Activated CD4-positive, alpha-beta T cell treated with anti-CD3 and anti-CD28 coated beads for 36 hours (primary cell): ENCODE measurements at places on chromosomes 4 and X. TPM values are rescaled to one million over a fixed set of nuclear protein-coding genes. Genes with fewer than 3 reads are reported as not detected.

The UGT2B15 gene
- not detected for total RNA-seq

The SMIM10 gene
- total RNA-seq: 0.30 TPM

The PNMA3 gene
- total RNA-seq: 0.54 TPM

The MAGEA1 gene
- not detected for total RNA-seq

The RTL9 gene
- 0.14 TPM for total RNA-seq

The WDR17 gene
- total RNA-seq: 2.5 TPM

The CNGA1 gene
- total RNA-seq: 0.30 TPM

The ASMT gene
- 0.51 TPM for total RNA-seq

The FAM53A gene
- total RNA-seq: 2.0 TPM

- no peak for DNase-seq
Observed at GRCh38 chr4:145049241-145049640, 48.8 kb downstream of the ANAPC10 start.

DNA sequence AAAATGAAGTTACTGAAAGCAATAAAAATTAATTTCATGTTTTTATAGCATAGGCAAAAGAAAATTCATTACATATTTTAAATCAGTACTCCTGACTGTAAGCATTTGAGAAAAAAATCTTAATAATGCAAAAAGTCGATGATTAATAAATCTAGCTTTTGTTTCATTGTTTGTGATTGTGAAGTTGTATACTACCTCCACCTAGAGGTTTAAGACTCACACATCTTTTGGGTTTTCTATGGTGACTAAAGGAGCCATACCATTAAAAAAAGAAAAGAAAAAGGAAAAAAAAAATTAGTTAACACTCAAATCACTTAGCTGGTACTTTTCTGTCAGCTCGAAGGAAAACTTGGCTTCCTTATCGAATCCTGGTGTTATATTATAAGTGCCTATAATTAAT lies 2.0 kb downstream of the GABRA2 start:
- no peak for DNase-seq

GRCh38 chr4:167587361-167587760 lies 353.1 kb upstream of the SPOCK3 start:
- DNase-seq: no peak

- no peak for DNase-seq
Observed at GRCh38 chrX:136712650-136713310, 64.8 kb downstream of the CD40LG start.

DNA sequence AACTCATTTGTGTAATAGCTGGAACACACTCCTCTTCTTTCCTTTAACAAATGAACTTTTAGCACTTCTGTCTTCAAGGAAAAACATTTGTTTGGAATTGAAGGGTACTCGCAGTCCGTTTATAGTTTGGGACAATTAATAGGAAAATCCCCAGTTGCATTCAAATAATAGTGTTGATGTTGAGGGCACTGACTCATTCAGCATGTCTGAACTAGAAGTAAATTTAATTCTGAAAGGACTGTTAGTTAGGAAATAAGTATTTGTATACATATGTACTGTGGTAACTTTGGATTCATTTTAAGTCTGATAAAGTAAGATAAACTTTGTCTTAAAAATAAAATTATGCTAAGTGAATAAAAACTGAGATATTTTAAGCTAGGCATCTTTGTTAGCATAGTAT lies 27.2 kb downstream of the FAM199X start:
- no peak for DNase-seq

- no peak for DNase-seq
Observed at GRCh38 chrX:85288992-85289723, 45.4 kb downstream of the ZNF711 start.

DNA sequence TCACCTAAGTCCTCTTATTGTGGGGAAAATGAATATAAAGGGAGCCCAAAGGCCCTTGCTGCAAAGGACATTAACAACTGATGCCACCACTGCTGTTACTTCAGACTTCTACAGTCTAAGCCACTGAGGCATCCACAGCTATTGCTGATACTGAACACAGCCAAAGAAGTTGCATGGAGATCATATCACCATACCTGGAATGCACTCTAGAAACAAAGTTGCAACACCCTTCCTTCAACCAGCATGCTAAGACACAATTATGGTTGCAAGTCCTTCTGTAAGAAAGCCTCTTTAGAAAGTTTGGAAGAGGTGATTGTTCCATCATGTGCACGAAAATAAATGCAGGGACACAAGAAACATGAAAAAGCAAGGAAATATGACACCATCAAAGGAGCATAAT lies 105.7 kb upstream of the SH3RF1 start:
- DNase-seq: no peak

- DNase-seq: peak; percentile 71
Observed at GRCh38 chr4:139530833-139531427, 25.1 kb downstream of the SETD7 start.

- DNase-seq: peak; percentile 9
Observed at GRCh38 chr4:5019274-5019673, at the start of gene CYTL1. TSS of gene CYTL1 (minus strand) at chr4:5019458. CDS start at chr4:5019445, 13 bp downstream.

GRCh38 chrX:5733501-5733900 lies 495.2 kb downstream of the NLGN4X start:
- DNase-seq: no peak

- no peak for DNase-seq
Observed at GRCh38 chr4:146490106-146490505, 31.6 kb downstream of the SLC10A7 start.

DNA sequence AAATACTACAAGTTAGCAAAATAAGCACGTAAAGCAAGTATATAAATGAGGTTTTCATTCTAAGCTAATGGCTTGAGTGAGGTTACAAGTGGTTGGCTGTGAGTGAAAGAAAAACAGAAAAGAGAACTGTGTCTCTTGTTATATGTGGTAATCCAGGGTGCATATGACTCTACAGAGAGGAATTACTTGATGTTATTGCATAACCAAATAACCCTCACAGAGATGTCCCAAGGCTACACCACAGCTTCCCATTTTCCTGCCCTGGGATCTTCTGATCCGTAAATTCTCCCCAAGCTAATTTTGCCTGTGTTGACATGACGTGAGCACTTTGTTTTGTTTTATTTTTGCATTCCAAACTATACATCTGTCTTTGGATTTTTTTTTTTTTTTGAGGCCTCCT lies 470.0 kb upstream of the INTU start:
- no peak for DNase-seq

GRCh38 chr4:77035153-77035552 lies 40.6 kb downstream of the CCNI start:
- no peak for DNase-seq

DNA sequence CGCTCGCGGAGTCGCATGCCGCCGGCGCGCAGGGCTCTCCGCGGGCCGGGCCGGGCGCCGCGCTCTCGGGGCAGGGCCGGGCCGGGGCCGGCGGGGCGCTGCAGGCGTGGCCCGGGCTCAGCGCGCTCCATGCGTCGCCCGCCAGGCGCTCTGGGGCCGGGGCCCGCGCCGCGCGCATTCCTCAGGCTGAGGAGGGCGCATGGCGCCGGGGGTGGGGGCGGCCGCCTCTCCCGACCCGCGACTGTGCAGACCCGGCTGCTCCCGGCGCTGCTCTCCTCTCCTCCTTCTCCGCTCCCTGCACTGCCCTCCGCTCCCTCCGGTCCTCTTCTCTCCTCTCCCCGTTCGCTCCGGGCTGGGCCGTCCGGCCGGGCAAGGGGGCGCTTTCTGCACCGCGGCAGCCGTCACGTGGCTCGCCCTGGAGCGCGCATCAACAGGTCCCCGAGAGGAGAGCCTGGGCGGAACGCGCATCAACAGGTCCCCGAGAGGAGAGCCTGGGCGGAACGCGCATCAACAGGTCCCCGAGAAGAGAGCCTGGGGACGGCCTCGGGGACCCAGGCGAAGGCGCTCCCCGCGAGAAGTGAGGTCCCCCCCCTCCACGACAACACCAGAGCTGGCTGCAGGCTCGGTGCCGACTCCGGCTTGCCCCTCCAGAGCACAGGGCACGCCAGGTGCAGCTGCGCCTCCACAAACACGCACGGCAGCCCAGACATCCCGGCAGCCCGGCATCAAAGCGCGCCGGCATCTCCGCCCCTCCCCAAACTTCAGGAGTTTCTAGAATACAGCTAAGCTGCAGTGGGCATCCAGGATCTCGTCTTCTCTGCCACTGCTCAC lies 12.9 kb downstream of the PPP2R3B start:
- DNase-seq: peak; percentile 60

GRCh38 chr4:7955393-7955792 lies 15.7 kb upstream of the AFAP1 start:
- DNase-seq: no peak

GRCh38 chr4:40656201-40656863 lies 26.7 kb upstream of the RBM47 start:
- no peak for DNase-seq

DNA sequence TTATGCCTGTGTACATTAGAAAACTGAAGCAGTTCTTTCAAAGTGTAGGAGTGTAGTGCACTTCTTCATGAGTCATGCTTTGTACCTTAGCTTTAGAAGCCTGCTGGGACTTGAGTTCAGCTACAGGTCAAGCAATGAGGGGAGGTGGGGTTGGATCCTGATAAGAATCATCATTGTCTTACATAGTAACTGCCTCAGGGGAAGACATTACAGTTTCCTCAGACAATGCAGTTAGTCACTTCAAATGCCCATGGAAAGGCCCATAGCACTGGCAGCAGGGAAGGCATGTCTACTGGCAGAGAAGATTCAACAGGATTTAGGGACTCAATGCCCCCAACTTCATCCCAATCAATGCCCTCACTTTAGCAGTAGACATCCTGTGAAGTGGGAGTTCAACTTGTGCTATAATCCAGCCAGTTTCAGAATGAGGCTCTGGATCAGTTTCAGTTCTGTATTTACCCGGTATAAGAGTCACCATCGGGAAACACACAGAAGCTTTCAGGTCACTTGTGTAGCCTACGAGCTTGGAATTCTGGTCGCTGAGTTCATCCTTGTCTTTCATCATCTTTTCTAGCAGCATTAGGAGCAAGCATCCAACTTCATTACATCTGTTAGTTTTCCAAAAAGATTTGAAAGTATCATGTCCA lies 1216.5 kb downstream of the RAPGEF2 start:
- DNase-seq: no peak

DNA sequence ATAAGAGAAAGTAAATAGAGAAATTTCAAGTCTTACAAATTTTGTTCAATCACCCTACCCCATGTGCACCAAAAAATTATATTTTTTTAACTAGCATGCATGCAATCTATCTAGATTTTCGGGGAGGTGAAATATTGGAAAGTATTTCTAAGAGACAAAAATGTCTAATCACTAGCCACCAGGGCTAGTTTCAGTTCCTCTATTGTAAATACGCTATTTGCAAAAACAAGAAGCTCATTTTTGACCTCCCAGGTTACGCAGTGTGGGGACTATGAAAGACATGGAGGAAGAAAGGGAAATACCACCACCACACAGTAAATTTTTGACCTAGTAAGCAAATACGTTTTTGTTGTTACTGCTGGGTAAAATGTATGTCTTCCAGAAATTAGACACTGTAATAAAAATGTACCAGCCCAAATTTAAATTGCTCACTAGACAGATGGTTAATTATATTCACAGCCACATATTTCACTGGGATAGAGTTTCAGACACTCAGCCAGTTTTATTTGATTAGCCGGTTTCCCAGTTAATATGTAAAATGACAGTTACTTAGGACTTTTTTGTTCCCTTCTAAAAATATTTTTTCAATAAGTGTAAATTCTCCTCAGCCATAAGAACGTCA lies 2.2 kb downstream of the NEXMIF start:
- no peak for DNase-seq

- DNase-seq: no peak
Observed at GRCh38 chrX:41033299-41033698, 51.9 kb upstream of the USP9X start.

- DNase-seq: no peak
Observed at GRCh38 chr4:39085891-39086290, 23.9 kb downstream of the KLHL5 start.

DNA sequence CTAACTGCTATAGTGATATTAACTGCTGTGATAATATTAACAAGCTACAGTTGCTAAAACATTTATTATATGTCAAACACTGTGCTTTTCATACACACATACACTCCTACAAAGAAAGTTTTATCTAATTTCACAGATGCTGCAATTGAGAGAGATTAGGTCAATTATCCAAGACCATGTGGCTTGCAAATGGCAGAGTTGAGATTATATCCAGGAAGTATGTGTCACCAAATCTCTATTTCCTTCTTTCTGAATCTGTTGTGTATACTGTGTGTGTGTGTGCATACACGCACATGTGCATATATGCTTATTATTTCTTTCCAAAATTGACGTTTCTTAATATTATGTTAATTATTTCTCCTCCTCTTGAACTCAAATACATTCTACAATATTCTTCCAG lies 775.9 kb upstream of the FTHL17 start:
- DNase-seq: no peak

DNA sequence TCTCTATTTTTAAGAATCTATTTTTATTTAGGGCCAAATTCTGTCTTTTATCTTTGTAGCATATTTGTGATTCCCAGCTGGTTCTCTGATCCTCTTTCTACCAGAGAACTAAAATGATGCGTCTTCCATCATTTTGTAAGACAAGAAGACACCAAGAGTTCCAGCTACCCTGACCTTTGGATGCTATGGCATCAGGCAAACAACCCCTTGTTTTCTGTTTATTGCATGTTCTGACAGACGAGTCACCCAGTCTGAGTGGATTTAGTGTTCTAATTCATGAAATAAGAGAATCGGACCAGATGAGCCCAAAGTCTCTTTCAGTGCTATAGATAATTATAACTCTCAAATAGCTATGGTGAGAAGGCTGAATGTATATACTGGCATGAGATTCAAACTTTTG lies 69.7 kb downstream of the ZFYVE28 start:
- DNase-seq: no peak

DNA sequence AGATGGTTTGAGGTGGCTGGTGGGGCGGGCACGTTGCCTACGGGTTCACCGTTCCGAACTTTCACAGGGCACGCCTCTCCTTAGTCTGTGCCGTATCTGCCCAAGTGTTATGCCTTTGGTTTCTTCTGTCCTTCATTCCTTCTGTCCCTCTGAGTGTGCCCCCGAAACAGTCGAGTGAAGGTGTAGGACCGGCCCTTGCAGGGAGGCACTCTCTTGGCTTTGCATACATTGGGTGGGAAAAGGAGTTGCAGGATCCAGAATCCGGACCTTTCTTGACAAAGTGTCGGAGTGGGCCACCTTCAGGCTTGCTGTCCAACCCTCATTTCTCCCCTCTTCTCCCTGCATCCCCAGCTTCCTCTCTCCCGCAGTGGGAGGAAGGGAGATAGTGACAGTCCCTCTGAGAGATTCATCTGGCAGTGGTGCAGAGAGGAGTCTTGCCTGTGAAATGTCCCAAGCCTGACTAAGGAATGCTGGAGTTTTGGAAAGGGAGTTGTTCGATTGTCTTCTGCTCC lies 569 bp downstream of the ARFIP1 start:
- no peak for DNase-seq
